GM23248 (cell line): ENCODE measurements at places on chromosomes 6 and 20.
A peak's percentile ranks its signal among the peaks of the same experiment; 100 is the strongest.

GRCh38 chr20:25692499-25692898, 4.2 kb downstream of the ZNF337 start:
- peak; percentile 40 for DNase-seq

GRCh38 chr6:109853426-109853825, 124.7 kb upstream of the GPR6 start:
- no peak for DNase-seq

- DNase-seq, result no peak
Observed at GRCh38 chr6:144647406-144647964, 362.4 kb downstream of the UTRN start.

DNA sequence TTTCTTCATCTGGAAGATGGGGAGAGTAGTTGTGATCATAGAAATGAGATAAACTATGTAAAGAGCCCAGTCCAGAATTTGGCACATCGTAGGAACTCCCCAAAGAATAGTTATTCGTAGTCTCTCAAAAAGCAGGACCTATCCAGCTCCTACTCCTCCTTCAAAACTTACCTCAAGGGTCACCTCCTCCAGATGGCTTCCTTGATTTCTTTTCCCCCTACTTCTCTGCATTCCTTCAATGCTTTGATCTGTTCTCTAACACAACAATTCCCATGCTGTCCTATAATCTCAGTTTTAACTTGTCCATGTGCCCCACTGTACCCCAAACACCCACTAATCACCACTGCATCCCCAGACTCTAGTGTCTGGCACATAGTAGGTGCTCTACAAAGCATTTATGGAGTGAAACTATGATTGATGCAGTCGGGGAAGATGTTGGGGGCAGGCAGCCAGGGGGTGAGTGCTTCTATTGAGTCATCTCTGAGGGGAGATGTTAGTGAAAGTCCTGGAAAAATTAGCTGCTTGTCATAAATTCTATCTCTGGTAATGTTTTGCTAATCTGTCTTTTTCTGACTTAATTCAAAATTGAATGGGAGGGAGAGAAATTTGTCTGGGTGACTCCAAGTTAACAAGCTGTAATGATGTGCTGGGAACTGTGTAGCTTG, 181.3 kb upstream of the KCNG1 start:
- no peak for DNase-seq

- DNase-seq, result no peak
Observed at GRCh38 chr6:136525586-136526195, 24.5 kb downstream of the MAP7 start.

- DNase-seq, result no peak
Observed at GRCh38 chr6:103236923-103237322, 1622.8 kb downstream of the HACE1 start.

- DNase-seq, result no peak
Observed at GRCh38 chr20:35912881-35913280, 41.4 kb downstream of the SCAND1 start.

DNA sequence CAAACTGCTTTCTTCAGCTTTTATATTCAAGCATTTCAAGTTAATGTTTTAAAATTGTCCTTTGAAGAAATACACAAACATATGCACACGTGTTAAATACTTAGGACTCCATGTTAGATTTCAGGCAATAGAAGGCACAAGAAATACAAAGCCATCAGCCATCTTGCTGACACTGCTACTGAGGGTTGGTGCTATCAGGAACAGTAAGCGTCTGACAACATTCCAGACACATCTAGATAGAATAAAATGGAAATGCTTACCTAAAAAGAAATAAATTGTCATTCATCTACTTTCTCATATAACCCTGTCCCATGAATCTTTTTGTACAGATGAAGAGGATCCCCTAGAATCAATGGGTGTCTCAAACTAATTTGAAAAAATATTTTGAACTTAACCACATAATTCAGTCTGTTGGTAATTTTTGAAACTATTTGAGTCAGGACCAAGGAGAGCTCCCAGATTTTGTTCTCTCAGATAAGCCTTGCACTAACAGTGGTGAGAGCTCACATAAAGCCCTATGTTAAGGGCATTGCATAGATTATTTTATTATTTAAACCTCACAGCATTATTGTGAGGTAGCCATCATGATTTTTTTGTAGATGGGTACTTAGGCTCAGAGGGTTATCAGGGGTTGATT, 631.1 kb upstream of the POU3F2 start:
- DNase-seq, result peak; percentile 5

DNA sequence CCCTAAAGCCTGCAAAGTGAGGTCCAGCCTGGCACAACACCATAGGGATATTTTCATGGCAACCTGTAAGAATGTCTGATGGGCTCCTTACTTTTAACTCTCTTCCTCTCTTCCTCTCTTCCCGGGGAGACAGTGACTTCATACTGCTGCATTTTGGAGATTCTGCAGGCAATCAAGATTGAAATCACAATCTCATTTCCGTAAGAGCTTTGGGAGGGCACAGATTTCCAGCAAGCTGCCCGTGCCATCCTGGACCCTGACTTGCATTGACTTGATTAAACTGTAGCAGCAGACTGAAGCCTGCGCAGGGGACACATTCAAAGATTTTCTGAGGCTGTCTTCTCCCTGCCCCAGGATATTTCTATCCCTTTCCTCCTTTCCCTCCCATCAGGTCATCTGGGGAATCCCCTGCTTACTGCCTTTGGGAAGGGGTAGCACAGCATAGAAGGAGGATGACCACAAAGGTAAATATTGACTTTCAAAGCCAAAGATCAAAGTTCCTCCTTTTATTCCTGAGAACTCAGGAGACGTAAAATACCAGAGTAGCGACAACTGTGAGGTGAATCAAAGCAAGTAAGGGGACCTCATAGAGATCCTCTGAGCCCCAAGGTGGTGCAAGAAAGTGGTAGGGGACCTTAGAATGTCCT, 504.0 kb upstream of the ARID1B start:
- no peak for DNase-seq

DNA sequence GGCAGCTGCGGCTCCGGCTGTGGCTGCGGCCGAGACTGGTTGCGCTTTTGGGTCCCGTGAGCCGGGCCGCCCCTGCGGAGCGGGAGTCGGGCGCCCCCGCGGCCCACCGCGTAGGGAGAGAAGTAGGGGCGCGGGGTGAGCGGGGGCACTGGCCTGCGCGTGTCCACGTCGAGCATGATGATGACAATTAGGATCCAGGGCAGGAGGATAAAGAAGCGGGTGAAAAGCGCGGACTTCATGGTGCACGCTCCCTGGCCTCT, 739 bp downstream of the B3GAT2 start:
- no peak for DNase-seq

GRCh38 chr20:6838181-6838826, 70.8 kb downstream of the BMP2 start:
- DNase-seq, result no peak

DNA sequence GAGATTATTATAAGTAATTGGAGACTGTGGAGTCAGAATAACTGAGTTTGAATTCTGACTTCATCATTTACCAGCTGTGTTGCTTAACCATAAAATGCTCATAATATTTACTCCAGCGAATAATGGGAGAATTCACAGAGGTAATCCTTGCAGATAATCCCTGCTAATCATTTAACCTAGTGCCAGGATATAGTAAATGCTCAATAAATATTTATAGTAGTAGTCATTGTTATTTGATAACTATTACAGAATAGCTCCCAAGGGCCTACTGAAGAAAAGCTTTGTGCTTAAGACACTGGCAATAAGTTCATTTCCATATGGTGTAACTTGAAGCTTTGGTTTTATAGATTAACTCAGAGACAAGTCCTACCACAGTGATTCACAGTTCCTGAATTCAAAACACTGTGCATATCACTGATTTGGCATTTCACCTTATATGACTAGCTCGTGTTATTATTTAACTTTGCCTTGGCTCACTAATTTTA, 208.8 kb upstream of the PLCB4 start:
- DNase-seq, result peak; percentile 83

GRCh38 chr6:140586426-140587061, 1212.1 kb upstream of the CITED2 start:
- no peak for DNase-seq

- no peak for DNase-seq
Observed at GRCh38 chr6:29490055-29490454, 2.3 kb upstream of the MAS1L start.

- DNase-seq, result peak; percentile 75
Observed at GRCh38 chr20:50020288-50020687, 37.5 kb downstream of the SNAI1 start.

GRCh38 chr6:142879527-142879926, 65.4 kb downstream of the HIVEP2 start:
- DNase-seq, result no peak

- no peak for DNase-seq
Observed at GRCh38 chr20:20353576-20353975, 14.3 kb upstream of the INSM1 start.

DNA sequence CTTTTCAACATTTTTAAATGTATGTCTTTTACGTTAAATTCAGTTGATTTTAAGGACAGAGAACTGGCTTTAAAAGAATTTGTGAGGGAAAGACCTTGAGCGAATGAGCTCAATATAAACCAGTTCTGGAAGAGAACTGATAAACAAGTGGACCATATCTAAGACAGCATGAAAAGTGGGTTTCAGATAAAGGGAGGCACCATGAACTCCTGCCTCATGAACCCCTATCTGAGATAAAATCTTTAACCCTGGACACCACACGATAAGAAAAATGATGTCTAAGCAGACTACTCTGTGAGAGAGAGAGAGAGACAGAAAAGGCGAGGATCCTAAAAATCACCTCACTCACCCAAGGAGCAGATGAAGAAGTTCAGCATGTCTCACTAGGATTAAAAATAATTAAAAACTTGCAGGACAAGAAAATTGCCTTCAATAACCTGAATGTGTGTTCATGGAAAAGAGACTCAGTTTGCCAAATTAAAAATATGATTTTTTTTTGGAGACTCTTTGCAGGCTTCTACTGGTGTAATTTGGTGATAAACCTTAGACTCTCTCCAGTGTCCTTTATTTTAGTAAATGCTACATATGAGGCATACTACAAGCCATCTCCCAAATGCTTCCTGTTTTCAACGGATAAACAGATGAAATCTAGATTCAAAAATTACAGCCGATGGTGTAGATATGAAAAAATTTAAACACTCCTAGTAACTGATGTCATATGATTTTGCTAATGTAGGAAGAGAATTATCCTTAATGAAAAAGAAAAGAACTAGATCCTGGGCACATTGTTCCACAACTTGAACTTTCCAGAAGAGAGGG, 299.5 kb downstream of the ADGB start:
- DNase-seq, result no peak

DNA sequence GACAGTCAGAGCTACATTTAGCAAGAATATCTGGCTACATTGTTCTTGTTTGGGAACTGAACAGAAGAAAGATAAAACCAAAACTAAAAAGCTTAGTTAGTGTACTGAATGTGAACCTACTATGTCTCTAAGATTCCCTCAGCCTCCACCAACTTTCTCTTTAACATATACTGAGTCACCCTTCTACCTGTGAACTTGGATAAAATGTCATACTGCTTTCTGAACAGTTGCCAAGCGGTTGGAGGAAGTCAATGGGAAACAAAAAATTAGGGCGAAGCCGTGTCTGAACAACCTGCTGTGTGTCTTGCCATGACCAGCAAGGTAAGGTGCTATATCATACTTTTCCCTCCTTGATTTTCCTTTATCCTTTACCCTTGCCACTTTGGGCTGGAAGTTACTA, 243.5 kb downstream of the BTBD9 start:
- no peak for DNase-seq

DNA sequence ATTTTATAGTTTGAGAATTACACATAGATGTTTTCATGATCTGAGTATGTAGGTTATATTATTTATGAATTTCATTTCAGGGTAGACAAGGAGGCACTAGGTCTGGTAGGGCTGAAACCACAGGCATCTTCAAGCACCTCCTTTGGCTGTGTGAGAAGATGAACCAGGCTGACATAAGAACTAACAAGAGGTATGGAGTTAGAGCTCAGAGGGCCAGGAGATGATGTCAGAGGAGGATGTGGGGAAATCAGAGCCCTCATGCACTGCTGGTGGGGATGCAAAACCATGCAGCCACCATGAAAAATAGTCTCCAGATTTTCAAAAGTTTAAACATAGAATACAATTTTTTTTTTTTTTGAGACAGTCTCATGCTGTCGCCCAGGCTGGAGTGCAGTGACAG, 13.6 kb upstream of the RIPOR3 start:
- peak; percentile 67 for DNase-seq

- DNase-seq, result peak; percentile 65
Observed at GRCh38 chr6:112029045-112029822, 24.7 kb upstream of the CCN6 start.

GRCh38 chr6:138349891-138350290, 27.8 kb upstream of the SMIM28 start:
- DNase-seq, result peak; percentile 24

DNA sequence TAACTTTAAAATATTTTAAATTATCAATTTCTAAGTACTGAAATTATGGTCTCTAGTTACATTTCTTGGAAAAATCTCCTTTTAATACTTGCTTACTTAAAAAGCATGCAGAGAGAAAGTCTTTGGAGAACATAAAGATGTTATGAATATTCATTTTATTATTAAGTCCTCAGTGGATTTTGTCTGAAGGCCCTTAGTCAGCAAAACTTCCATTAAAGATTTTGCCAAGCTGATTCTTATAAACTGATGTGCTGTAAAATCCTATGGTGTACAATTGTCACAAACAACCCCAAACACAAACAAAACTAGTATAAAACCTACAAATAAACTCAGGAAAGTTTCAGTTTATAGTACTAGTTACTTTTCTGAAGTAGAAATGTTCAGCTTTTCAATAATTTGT, 372.7 kb downstream of the MEI4 start:
- no peak for DNase-seq

GRCh38 chr6:7574500-7574899, 15.5 kb upstream of the SNRNP48 start:
- no peak for DNase-seq

DNA sequence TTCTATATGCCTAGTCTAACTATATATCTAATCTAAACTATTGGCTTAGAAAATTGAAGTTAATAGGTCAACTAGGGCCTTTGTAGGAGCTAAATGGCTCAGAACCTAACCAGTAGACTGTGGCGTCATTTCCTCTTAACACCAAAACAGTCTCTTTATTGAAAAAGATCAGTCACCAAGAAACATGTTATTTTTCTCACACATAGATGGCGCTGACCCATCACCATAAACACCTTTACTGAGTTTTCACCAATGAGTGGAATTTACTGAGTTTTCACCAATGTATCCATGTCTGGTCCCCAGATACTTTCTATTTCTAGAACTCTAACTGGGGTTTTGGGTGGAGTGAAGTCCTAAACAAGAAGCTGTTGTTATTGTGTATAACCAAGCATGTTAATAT, 636.0 kb downstream of the BCKDHB start:
- DNase-seq, result peak; percentile 52

DNA sequence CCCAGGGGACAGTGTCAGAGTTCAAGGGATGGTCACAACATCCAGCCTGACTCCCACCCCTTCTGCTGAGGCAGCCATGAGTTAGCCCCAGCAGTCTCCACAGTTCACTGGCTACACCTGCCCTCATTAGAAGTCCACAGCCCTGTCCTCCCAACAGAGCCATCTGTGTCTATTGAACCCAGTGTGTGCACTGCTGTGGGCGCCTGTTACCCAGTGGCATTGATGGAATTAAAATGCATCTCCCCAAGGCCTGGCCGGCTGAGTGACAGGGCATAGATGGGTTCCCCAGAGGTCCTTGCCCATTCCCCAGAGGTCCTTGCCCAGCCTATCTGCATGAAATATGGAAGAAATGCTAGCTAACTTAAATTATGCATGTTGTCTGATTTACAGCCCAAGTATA, 73.3 kb downstream of the PCSK2 start:
- DNase-seq, result no peak
